ENCODE measurements at places on chromosomes 11 and 22. TPM values are rescaled to one million over a fixed set of nuclear protein-coding genes. Genes with fewer than 3 reads are reported as not detected.
A peak's percentile ranks its signal among the peaks of the same experiment; 100 is the strongest.

- DNase-seq = no peak
Observed at GRCh38 chr11:57647372-57647771, 2.3 kb downstream of the YPEL4 start.

GRCh38 chr22:17085277-17086181 lies 729 bp downstream of the IL17RA start:
- DNase-seq = no peak

DNA sequence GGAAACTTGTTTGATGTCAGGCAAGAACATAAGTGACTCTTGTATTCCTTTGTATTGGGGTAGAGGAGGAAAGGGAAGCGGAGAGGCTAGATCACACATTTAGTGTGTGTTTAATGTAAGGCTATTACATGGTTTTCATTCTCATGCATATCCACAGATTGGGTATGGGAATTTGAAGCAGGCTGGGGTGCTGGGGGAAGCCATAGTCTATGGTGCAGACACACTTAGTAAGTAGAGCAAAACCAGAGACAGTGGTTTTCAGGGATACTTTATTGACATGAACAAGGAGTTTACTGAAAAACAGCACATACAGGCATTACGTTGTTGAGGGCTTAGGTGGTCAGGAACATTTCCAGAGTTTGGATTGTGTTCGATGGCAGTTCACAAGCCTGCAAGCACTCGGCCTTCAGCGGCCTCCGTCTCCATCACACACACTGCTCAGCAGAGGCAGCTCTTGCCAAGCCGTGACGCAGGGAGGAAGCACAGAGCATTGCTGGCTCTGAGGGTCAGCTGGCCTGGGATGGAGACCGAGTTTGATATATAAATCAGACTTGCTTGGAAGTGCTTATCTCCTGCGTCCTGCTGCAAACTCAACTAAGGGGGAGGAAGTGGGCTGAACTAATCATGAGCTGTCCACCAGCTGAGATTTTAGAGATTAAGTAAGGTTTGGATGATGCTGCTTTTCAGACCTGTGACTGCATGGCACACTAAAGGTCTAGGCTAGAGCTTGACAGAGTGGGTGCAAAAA lies 25.3 kb downstream of the SCN3B start:
- DNase-seq = peak; percentile 51

DNA sequence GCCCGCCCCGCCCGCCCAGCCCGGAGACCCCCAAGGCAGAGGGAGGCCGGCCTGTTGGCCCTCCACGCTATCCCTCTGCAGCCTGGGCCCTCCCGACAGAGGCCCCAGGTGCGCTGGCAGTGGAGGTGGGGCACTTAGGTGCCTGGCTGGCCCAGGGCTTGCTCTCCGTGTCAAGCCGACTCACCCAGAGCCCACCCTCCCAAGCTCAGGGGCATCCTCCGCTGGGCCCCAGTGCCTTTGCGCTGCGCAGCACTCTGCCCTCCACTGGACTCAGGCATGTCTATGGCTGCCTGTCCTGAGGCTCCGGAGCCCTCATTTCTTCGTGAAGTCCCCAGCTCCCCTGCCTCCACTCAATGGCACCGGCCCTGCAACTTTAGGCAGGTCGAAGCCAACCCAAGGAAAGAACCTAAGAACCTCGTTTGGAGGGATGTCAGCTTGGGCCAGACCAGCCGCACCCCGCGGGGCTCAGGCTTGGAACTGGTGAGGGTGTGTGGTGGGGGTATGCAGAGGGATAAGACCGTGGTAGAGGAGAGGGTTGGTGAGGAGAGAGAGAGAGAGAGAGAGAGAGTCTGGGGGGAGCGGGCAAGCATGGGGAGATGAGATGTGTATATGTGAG lies 6.1 kb downstream of the SMIM45 start:
- DNase-seq = no peak

DNA sequence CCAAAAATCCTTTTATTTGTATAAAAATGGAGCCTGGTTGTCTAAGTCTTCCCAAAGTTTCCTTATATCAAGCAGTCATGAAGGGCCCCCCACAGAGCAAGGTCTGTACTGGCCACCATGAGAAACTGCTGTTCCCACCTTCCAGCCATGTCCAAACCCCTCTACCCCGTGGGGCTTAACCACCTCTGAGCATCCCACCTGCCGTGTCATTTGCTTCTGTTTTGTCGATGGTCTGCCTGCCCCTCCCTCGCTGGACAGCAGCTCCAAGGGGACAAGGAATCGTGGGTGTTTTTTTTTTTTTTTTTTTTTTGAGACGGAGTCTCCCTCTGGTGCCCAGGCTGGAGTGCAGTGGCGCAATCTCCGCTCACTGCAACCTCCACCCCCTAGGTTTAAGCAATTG lies 11.1 kb upstream of the ANO1 start:
- no peak for DNase-seq

DNA sequence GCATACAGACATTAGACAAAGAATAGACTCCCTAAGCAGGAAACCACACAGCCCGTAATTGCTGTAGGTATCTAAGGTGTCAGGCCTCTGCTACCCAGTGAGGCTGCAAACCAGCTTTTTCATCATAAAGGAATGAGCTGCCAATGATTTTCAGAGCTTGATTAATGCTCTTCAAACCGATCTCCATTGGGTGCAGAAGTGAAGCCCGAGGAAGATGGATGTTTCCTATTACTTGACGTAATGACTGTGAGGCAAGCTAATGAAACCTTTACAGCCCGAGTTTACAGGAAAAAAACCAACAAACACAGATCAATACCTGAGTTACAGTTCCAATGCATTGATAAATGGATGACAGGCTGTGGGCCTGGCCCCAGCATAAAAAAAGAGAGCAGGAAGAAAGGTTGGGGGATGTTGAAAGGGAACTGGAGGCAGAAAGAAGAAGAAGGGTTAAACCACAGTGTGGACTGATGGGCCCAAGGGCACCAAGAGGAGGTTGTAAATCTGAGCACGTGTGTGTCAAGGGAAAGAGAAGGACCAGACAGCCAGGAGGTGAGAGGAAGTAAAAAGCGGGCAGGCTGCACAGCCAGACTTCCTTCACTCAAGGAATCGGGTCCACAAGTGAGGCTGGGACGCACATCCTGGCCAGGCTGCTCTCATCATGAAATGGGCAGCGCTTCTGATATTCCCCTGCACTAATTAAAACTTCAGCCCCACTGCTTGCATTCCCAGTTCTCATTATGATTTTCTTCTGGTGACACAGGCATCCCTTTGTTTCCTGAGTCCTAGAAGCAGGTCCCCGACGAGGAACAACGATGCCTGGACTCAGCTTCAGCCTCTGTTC lies 70.6 kb upstream of the NTM start:
- no peak for DNase-seq

GRCh38 chr11:72369743-72370142 lies 64.6 kb downstream of the CLPB start:
- DNase-seq = no peak

DNA sequence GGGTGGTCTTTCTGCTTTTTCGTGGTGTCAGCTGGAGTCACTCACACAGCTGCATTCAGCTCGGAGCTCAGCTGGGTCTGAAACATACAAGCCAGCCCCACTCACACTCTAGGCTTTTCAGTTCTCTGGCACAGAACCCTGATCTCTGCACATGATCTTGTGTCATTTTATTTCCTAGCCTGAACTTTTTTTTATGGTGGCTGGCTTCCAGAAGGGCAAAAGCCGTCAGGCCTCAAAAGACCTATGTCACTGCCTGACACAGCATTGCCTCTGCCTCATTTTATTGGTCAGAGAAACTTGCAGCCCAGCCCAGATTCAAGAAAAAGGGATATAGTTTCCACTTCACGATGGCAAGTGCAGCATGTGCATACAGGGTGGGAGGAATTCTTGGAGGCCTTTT lies 117.8 kb downstream of the NTM start:
- no peak for DNase-seq

DNA sequence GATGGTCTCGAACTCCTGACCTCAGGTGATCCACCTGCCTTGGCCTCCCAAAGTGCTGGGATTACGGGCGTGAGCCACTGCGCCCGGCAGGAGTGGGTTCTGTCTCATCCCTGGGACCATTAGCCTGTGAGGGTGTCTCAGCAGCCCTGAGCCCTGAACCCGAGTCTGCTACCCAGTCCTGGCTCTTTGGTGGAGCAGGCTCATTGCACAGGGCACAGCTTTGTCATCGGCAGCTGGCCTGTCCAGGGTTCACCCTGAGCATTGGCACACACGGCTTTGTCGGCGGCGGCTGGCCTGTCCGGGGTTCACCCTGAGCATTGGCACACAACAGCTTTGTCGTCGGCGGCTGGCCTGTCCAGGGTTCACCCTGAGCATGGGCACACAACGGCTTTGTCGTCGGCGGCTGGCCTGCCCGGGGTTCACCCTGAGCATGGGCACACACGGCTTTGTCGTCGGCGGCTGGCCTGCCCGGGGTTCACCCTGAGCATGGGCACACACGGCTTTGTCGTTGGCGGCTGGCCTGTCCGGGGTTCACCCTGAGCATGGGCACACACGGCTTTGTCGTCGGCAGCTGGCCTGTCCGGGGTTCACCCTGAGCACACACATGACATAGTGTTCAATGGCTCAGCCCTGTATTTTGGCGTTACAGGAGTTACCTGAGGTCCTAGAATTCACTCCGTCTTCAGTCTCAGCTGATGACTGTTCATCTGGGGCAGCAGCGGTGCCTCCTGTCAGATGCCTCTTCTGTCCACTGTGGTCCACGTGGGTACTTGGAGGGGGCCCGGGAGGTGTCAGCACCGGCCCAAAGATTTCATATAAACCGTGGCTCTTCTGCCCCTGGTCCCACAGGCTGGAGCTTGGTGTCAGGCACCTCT lies 1082.5 kb downstream of the BRD1 start:
- DNase-seq = no peak

- DNase-seq = no peak
Observed at GRCh38 chr11:129792663-129793062, 23.0 kb upstream of the TMEM45B start.

DNA sequence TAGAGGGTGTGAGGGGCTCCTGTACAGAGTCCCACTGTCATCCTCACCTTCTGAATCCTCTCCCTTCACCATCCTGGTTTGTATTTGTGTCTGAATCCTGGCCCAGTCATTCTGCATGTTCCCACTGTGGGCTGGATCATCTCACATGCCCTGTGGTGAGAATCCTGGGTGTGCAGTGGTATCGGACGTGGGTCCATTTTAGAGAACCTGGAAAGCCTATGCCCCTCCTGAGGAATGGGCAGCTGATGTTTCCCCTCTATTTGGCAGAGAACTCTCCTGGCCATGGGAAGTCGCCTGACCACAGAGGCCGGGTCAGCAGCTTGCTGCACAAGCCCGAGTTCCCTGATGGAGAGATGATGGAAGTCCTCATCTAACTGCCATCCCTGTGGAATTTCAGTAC lies 102.3 kb downstream of the AMOTL1 start:
- no peak for DNase-seq

The RAC2 gene
- 126 TPM for total RNA-seq

All from glomerular endothelial cell (primary cell).